ENCODE measurements at places on chromosomes 11 and 22.

GRCh38 chr22:24996420-24996952 lies 44.0 kb downstream of the KIAA1671 start:
- no peaks in the 10 kb centered on the region for H3K36me3 ChIP-seq
- H3K27me3 ChIP-seq = no peaks in the 10 kb centered on the region
- no peak overlapping the region for H3K27ac ChIP-seq

DNA sequence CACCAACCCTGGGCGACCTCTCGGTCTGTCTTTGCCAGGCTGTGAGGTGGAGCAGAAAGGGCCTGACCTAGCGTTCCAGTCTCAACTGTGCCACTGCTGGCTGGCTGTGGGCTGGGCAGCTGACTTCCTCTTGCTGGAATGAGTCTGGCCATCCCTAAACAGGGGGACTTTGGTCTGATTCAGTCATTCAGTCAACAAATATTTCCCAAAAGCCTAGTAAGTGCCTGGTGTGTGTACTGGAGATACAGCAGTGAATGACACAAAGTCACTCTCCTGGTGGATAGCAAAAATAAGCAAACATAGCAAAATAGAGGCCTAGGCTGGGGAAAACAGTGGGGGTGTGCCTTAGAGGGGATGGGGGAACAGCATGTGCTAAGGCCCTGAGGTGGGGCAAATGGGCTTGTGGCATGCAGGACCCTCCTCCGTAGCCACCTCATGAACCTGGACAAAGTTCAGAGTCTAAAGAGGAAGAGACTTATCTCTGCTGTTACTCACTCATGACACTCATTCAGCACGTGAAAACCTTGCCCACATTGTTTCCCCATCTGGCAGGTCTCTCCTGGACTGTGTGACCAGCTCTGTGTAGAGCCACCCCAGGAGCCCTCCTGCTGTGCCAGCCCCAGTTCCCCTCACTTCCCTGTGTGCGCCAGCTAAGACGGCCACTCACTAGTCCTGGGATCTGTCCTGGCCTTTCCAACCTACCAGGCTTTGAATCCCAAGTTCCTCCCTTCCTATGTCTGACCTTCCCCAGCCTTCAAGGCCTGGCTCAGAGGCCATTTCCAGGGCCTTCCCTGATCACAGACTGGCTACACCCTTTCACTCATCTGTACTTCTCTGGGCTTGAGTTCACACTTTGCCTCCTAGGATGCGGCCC lies 4.7 kb downstream of the GUCD1 start:
- no peaks in the 10 kb centered on the region for H3K27me3 ChIP-seq
- no peak overlapping the region for H3K27ac ChIP-seq
- no peak for DNase-seq

DNA sequence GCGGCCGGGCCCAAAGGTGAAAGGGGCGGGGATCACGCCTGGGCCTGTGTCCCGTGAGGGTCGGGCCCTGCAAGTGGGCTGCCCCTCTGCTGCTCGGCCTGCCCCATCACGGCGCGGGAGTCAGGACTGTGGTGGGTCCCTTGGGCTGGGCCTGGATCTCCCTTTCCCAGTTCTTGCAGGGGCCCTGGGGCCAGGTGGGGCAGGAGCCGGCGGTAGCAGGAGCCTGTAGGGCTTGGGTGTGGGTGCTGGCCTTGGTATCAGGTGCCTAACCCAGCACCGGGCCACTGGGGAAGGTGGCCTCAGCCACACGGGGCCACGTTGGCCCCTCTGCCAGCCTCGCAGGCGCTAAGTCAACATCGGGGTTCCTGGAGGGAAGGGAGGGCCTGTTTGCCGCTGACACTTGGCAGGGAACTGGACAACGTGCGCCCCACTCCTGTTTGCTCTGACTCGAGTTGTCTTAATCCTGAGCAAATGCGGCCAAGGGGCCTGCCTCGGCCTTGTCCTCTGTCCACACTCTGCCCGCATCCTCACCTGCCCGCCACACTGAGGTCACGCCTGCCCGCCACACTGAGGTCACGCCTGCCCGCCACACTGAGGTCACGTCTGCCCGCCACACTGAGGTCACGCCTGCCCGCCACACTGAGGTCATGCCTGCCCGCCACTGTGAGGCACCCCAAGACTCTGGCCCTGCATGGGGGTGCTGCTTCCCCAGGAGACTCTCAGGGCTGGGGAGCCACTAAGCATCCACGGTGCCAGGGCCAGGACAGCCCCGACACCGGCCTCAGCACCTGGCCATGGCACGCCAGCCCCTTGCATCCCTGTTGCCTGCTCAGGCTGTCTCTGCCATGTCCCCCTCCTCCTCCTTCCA lies 14.2 kb upstream of the MUC5B start:
- H3K36me3 ChIP-seq = no peaks in the 10 kb centered on the region
- H3K27me3 ChIP-seq = no peaks in the 10 kb centered on the region
- DNase-seq = no peak
- no peak overlapping the region for H3K4me3 ChIP-seq
- no peak overlapping the region for H3K27ac ChIP-seq

DNA sequence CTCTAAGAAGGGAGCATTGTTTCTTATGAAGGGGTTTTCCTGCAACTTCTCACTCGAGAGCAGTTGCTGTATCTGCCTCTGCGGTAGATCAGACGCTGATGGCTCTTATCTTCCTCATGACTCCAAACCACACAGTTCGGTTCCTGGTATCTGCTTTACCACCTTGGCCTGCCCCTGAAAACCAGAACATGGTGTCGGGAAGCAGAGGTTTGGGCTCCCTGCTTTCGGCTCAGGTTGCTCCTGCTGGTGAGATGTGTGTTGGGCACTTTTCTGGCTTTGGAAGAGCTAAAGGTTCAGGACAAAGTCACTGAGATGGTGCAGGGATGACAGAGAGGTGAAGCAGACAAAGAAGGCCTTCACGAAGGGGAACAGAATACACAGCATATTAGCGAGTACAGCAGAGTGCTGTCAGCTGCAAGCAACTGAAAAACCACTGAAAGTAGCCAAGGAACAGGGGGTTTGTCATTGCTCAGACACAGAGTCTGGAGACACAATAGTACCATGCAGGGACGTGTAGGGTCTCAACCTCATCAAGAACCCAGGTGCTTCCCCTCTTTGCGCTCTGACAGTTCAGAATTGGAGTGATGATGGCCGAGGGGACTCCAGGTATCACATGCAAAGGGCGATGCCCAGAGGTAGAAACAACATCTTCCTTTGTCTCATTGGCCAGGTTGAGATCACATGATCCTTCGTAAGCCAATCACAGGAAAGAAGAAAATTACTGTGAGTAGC lies 11.9 kb upstream of the CSF2RB start:
- H3K4me3 ChIP-seq = no peak overlapping the region
- DNase-seq = no peak
- peaks cover 9% of the 10 kb centered on the region for H3K27me3 ChIP-seq
- no peak overlapping the region for H3K27ac ChIP-seq
- H3K36me3 ChIP-seq = no peaks in the 10 kb centered on the region
- H3K4me1 ChIP-seq = no peaks in the 10 kb centered on the region

GRCh38 chr22:39600491-39601179 lies 30.1 kb downstream of the CACNA1I start:
- no peaks in the 10 kb centered on the region for H3K27me3 ChIP-seq
- H3K36me3 ChIP-seq = no peaks in the 10 kb centered on the region
- no peak overlapping the region for H3K27ac ChIP-seq
- no peak for DNase-seq
- H3K4me3 ChIP-seq = no peak overlapping the region

Data from DND-41 (cell line).